Fibroblast of skin of back (primary cell): ENCODE measurements at places on chromosomes 5 and 9.

GRCh38 chr5:133508845-133509741 lies 103.2 kb downstream of the FSTL4 start:
- DNase-seq, result no peak

- no peak for DNase-seq
Measured at GRCh38 chr9:1929722-1930244, 85.4 kb upstream of the SMARCA2 start.

DNA sequence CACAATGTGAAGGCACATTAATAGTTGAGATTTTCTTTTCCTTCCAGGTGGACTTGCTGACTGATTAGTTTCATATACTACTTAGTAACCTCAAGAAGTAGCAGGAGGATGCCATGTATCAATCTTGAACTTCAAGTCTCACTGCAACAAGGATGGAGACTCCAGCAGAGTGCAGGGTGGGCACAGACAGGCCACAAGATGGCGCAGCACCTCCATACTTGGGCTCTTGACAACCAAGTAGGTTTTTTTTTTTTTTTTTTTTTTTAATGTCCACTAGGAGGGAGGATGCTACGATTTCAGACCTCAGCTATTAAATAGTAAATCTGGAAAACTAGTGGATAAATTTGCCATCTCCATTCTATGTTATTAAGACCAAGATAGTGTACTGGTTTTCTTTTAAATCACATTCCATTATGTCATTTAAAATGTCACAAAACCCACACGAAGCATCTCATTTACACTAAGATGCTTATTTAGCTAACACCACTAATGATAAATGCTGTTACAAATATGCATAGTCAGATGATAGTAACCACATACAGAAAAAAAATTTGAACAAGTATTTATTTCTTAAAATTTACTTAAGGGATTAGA lies 58.6 kb downstream of the IL6ST start:
- DNase-seq, result peak; percentile 74

DNA sequence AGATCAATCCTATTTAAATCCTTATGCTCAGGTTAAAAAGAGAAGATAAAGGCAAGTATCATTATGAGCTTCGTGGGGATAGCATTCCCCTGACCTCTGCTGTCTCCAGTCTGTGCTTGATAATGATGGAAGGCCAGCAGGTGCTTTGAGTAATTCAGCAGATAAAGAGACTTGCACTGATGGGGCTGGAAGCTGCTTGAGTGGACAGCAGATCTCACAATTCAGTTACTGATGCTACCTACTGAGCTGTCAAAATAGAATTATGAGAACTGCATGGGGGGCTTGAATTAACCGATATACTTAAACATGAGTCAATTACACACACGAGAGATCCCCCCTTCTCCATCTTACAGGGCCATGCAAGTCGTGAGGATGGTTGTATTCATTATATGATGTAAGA lies 107.7 kb upstream of the GPR151 start:
- DNase-seq, result no peak

DNA sequence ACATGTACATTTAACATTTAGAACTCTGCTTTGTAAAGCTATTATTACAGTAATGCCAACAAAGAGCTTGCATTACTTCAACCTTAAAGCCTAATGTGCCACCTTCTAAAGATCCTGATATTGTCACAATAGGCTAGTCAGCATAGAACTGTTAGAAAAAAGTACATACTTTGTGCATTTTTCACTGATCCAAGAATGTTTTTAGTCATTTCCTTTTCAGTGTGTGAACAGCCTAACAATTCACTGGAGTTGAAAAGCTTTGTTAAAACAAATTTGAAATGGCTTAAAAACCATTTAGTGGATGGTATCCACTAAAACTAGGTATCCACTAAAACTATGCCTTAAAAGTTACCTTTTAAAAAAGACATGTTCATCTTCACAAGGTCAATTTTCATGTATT lies 4.5 kb downstream of the RPS6 start:
- DNase-seq, result peak; percentile 72

DNA sequence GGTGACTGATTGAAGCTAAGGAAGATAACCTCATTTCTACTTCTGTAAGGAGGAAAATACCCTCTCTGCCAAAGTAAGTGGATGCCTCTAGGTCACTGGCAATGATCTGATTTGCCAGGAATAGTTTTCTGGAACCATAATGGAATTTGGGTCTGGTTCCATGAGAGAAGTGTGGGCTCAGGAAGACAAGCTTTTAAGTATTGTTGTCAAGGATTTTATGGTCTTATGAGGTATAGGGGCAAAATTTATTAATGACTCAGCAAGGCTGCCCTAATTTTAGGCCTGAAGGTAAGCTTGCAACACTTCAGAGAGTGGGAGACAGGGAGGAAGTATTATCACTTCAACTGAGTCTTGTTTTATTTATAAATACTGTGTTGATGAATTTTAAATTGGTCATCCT lies 322.6 kb upstream of the ACTBL2 start:
- no peak for DNase-seq

DNA sequence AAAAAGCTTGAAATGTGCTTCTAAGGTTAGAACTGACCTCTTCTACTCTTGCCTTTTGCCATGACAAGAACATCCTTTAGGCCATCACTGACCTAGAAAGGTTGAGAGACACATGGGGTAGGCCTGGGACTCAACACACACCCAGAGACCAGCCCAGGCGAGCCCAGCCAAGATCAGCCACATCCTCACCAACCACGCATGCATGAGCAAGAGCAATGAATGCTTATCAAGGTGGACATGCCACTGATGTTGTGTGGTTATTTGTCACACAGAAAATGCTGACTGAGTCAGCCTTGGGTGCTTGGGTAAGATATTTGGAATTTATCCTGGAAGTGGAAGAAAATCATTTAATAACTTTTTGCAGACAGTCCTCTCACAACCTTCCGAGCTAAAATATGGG lies 39.4 kb downstream of the SMIM23 start:
- peak; percentile 17 for DNase-seq

DNA sequence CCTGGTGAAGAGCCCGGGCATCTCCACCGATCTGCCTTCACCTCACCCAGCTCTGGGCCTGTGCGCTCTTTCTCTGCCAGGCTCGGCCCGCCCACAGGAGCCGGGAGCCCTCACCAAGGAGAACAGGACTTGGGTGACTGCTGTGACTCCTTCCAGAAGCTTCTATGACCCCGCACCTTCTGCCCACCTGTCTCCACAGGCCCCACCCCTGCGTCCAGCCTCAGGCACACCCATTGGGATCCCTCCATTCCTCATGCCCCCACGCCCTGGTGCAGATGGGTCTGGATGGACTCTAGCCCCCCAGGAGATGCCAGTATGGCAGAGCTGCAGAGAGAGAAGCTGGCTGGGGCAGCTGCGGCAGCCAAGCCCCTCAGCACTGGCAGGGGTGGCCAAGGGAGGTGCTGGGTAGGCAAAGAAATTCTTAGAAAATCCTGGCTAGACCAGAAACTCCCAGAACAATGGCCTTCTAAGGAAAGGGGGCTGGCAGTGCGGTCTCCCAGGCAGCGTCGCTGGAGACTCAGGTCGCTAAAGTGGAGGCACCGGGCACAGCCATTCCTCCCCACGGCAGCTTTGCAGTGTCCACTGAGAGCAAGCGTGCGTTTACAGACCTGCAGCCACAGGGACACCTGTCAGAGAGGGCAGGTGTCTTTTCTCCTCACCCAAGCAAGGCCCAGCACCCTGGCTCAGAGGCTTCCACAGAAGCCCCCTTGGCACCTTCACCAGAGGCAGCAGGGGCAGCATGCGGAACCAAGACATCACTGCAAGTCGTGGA lies 17.3 kb downstream of the LPCAT1 start:
- DNase-seq, result no peak

DNA sequence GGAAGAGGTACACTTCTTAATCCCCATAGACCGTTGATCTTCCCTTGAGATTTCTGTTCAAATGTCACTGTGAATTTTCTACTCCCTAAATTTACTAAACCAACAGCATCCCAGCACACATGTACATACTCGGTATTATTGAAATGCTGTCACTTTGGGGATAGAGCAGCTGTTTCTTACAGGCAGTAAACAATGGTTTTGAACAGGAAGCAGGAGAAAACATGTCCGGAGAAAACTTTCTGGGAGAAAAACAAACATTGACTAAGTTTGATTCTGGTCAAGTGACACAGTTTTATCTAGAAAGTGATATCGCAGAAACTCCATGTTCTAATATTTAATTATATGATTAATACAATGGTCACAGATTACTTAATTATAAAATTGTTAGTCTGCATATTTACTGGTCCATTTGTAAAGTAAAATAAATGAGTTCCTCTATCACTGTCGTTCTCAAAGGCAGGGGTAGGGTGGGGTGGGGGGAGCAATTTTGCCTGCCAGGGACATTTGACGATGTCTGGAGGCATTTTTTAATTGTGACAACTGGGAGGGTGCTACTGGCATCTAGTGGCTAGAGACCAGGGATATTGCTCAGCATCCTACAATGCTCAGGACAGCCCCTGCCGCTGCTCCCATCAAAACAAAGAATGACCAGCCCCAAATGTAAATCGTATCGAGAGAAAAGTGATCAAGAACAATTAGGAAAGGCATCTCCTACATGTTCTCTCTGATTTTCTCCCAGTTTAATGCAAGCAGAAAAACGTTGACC lies 12.2 kb downstream of the TAS2R1 start:
- no peak for DNase-seq

- DNase-seq, result no peak
Measured at GRCh38 chr9:21402386-21403251, 6.3 kb upstream of the IFNA8 start.

DNA sequence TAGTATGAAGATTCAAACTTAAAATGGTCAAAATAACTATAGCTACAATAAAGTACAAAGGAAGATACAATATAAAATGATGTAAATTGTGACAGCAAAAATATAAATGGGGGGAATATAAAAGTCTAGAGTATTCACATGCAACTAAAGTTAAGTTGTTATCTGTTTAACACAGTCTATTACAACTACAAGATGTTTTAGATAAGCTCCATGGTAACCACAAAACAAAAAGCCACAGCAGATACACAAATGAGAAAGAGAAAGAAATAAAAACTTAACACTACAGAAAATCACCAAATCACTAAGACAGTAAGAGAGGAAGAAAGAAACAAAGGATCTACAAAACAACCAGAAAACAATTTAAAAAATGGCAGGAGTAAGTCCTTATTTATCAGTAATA lies 17.0 kb upstream of the SH3TC2 start:
- no peak for DNase-seq

DNA sequence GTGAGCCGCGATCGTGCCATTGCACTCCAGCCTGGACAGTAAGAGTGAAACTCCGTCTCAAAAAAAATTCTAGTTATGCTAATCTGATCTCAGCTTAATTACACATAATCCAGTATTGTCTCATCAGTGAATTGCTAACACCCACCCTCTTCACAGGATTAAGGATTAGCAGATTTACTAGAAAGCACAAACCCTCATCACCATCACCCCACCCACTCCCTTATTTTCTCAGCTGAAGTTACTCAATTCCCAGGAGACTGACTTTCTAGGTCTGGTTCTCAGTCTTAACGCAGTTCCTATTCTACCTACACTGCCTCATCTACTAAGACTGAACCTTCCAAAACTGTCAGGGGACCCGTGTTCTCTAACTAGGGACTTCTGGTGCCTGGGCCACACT lies 9.0 kb downstream of the TOR1B start:
- DNase-seq, result no peak

DNA sequence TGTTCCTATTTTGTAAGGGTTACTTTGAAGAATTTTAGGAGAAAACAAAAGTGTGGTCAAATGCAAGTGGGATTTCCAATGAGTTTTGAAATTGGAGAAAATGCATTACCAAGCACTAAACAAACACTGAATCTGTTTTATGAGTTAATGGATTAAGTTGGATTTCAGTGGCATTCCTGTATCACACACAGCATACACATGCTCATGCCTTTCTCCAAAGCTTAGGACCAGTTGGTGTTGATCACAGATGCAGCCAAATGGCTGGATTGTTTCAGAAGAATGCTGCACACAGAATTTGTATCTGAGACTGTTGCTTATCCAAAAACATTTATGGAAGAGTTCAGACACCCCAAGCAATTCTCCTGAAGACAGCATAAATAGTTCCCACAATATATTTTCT lies 611.1 kb downstream of the ACTL7B start:
- no peak for DNase-seq

GRCh38 chr5:72228960-72229359 lies 91.1 kb downstream of the MRPS27 start:
- no peak for DNase-seq

DNA sequence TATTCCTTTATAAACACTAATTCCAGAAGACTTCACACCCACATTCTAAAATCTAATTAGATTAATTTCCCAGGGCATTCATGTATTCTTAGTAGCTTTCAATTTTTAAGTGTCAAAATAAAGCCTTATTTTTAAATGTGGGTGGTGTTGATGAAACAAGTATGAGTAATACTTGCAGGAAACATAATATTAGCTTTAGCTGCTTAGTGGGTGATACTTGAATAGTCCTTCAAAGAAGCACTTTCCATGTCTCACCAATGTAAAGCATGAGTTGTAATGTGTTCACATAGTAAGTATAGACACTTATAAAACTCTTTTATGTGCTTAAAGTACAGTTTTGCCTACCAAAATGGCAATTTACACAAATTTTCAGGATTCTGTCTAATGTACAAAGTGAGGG lies 6.9 kb downstream of the FNBP1 start:
- DNase-seq, result peak; percentile 79

DNA sequence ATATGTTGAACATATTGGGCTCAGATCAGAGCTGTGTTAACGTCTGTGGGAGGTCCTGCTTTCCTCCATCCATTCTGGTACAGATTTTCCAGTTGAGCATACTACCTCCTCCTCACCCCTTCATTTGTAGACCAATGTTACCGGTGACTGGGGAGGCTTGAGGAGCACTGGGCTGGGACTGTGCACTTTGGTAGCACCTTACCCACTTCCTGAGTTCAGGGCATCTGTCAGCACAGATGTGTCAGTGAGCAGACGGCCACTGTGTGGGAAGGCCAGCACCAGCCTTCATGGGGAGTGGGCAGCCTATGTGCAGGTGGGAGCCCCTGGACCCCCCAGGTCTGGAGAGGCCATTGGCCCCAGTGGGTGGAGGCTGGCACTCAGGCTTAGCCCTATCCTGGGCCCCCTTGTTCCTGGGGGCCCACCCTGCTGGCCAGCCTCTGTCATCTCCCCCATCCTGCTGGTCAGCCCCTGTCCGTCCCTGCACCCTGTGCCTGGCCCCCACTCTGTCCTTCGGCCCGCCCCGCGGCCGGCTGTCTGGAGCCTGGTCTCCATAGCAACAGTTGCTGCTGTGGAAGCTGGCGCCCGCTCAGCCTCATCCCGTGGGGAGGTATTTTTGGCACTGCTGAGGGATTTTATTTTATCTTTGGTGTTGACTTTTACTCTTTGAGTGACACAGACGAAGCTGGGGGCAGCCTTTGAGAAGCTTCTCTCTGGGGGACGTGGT lies 21.3 kb downstream of the WNK2 start:
- DNase-seq, result peak; percentile 13

- DNase-seq, result no peak
Measured at GRCh38 chr9:4866239-4866969, 73.7 kb downstream of the RCL1 start.

- peak; percentile 87 for DNase-seq
Measured at GRCh38 chr9:18480662-18481093, 6.7 kb downstream of the ADAMTSL1 start.

- DNase-seq, result peak; percentile 82
Measured at GRCh38 chr5:107425541-107426031, 245.2 kb downstream of the EFNA5 start.

GRCh38 chr9:136584934-136585333 lies 39.1 kb upstream of the NOTCH1 start:
- DNase-seq, result no peak
